ENCODE measurements at places on chromosomes 3 and 15.

- no peak for DNase-seq
Measured at GRCh38 chr15:99464137-99464536, 101.6 kb upstream of the MEF2A start.

- DNase-seq = no peak
Measured at GRCh38 chr3:171749124-171749523, 61.2 kb downstream of the PLD1 start.

- DNase-seq = no peak
Measured at GRCh38 chr3:107411056-107411455, 33.8 kb downstream of the CCDC54 start.

DNA sequence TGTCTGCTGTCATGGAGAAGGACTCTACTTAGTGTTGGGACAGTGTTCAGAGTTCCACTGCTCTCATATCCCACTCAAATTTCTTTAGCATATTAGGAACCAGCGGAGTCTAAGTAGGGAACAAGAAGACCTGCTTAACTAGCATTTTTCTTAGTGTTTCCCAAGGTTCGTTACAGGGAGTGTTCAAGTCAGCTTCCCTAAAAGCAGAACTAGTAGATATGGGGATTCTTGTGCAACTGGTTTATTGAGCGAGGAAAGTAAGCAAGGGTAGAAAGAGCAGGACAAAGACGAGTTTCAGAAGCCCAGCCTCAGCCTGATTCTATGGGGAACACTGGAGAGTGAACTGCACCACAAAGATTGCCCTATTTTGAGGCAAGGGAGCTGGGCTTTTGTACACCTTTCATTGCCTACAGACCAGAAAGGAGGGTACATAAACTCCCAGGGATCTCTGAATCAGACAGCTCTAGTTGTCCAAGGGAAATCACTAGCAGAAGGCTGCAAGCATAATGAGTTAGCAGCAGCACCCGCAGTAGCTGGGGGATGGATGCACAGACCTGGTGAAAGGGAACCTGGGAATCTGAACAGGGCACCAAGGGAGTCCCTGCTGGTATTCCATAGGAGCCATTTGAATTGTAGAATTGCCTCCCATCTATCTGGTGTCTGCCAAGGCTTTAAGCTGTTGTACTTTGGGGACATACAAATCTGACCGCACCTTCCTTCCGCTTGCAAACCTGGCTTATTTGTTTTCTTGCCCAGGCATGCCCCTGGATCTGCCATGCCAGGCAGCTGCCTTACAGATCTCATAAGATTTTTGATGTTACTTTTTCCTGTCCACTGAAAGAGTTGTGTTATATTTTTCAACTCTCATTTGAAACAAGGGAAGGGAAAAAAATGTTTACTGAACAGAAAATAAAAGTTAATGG, 15.1 kb downstream of the CMTM7 start:
- DNase-seq = no peak

DNA sequence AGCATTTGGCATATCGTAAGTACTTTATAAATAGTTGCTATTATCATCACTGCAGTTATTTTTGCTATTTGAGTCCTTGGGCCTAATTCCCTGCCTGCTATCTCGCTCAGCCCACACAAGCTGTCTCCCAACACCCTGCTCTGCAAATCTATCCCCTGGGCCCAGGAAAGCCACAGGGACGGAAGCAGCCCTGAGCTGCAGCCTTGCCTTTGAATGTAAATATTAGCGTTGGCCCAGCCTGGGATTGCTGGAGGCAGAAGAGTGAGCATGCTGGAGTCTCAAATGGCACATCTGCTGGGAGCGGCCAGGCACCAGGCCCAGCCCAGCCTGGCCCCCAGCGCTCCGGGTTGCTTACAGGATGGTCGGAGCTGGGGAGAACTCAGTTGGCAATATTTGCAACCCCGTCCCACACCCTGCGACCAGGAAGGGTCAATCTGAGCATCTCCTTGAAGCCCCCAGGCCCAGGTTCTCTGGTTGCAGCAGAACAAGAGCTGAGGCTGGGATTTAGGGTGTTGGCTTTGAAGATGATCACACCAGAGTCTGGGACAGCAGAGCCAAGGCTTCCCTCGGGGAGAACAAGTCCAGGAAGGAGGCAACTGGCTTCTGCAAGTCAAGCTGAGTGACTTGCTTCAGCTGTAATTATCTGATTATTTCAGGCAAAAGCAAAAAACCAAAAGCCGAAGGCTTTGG, 529.6 kb downstream of the SHQ1 start:
- no peak for DNase-seq

DNA sequence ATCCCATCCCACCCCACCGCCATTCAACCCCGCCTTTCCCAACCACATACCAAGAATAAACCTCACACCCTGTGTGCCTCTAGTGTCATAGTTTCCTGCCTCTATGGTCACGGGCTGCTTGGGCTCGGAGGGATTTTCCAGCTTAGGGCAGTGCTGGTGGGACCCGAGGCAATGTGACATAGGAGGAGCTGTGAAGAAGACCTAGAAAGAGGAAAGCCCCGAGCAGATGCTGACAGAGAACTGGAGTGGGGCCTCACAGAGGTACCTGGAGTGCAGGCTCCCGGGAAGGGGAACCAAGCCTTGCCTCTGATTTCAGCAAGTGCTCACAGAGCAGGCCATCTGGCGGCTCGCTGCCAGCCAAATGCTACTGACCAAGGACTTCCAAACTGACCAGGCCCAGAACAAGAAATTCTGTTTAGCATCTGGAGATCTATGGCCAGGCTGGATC, 27.5 kb downstream of the BHLHE40 start:
- peak; percentile 88 for DNase-seq

GRCh38 chr3:76886761-76887500, 153.0 kb upstream of the ROBO2 start:
- DNase-seq = no peak

- no peak for DNase-seq
Measured at GRCh38 chr3:187186375-187186774, 10.9 kb upstream of the RTP1 start.

- no peak for DNase-seq
Measured at GRCh38 chr3:8657804-8658305, 13.3 kb upstream of the SSUH2 start.
